Kidney epithelial cell (primary cell): ENCODE measurements at places on chromosomes 5 and 9.

DNA sequence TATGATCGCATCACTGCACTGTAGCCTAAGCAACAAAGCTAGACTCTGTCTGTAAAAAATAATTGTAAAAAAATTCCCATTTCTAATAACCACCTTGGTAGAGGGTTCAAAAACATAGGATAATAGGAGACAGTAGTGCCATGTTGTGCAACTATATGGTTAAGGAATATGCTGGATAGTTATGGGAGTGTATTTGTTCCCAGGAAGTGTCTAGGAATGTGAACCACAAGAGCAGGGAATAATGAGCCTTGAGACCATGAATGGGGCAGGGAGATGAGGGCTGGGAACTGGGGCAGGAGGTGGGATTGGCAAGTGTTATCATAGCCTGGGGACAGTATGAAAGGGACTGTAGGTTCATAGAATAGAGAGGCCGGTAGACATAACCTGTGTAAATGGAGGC lies 50.4 kb downstream of the RUSC2 start:
- no peak for DNase-seq

- DNase-seq, result no peak
These were observed 30.9 kb upstream of the PPP2R2B start for GRCh38 chr5:146909255-146910068.

DNA sequence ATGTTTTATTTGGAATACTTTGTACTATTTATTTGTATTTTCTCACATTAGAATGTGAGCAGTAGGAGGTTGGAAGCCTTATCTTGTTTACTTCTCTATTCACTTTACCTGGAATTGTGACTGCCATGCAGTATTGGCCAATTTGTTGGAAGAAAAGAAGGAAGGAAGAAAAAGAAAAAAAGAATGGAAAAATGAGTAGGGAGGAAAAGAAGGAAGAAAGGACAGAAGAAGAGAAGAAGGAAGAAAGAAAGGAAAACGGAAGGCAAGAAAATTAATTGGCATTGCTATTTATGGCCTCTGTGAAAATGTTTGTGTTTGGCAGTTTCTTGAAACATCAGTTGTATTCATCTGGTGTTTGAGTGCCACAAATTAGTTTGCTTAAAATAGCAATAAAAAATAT lies 575.2 kb upstream of the ZNF608 start:
- DNase-seq, result no peak

DNA sequence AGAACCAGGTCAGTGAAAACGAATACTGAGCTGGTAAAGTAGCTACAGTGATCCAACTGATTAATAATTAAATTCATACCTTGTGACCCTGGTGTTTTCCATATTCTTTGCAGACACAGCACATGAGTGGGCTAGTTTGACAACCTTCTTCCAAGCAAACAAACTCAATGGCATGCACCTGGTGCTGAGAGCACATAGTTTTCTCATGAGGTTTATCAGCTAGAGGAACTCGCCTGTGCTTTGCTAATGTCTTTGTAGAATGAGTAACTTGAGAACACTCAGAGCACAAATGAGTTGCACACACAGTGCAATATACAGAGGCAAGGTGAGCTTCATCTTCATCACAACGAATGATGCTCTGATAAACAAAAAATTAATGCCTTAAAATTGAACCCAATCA lies 12.6 kb downstream of the TRIM23 start:
- peak; percentile 93 for DNase-seq

DNA sequence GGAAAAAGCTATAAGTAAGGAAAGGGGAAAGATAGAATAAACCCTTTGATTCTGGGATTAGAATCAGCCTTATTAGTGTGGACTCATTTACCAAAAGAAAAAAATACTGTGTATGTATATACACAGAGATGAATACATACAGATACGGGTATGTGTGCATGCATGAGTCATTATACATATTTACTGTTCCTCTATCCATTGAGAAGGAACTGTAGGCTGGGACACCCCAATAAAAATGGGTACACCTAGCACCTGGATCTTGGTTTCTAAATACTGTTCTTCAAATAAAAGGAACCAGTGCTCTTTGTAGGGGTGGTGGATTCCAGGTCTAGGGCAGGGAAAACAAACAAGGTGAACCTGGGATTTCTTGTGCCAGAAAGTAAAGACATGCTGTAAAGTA lies 48.3 kb downstream of the WHRN start:
- no peak for DNase-seq

DNA sequence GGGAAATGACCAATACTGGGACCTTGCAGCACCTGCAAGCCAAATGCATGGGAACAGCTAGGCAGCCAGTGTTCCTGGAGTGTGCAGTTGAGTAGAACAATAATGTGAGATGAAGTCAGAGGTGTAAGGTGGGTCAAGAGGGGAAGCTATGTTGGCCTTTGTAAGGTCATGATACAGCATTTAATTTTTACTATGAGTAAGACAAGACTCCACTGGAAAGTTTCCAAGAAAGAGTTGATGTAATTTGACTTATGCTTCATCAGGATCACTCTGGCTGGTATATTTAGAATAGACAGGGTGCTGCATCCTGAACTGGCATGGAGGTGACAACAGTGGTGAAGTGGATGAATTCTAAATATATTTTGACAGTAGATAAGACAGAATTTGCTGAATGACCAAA lies 744.8 kb downstream of the KCTD16 start:
- no peak for DNase-seq

DNA sequence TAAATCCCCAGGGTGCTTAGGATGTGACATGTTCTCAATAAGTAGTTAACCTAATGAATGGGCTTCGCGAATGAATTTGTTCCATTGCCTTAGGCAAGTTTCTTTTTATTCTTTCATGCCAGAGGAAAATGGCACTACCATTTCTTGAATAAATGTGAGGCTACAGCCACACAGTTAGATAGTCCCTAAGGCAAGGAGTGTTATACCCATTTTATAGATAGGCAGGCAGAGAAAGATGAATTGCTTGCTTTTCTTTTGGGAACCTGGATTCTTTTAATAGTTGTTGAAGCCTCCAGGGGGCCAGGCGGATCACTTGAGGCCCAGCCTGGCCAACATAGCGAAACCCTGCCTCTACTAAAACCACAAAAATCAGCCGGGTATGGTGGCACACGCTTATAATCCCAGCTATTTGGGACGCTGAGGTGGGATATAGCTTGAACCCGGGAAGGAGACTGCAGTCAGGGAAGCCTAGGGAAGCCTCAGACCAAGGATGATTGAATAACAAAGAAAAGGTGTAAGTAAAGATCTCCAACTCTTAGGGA lies 943 bp downstream of the NOP16 start:
- no peak for DNase-seq

DNA sequence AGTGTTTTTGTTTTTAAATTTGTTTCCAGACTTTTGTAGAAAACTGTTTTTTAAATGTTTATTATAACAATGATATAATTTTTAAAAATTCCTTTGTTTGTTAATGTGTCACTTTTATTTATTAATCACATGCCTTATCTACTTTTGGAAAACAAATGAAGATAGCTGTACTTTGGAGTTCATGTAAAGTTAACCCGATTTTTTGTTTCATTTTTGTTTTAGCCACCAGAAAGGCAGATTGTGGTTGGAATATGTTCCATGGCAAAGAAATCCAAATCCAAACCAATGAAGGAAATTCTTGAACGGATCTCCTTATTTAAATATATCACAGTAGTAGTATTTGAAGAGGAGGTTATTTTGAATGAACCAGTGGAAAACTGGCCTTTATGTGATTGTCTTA lies 13.1 kb downstream of the PPIP5K2 start:
- DNase-seq, result no peak
